Ureter (tissue), 1 donor: ENCODE measurements at places on chromosomes 2 and 18.
A peak's percentile ranks its signal among the peaks of the same experiment; 100 is the strongest.

DNA sequence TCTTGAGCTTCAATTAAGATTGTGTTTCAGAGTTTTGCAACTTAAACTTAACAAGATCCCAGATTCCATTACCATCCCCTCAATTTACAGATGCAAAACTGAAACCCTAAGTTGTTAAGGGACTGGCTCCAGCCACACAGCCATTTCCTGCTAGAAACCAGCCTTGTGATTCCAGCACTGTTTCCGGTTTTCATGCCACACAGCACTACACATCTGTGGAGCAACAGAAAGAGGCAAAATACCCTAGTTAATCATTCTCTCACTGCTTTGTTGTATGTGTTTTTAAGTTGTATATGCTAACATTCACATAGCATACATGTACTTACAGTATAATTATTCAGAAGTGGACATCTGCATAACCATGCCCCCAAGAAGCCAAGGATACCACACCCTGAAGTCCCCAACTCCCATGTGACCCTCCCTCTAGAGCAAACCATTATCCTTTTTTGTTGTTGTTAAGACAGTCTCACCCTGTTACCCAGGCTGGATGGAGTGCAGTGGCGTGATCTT, 87.4 kb downstream of the MYO5B start:
- no peak for DNase-seq

GRCh38 chr18:49238433-49239042, 221.9 kb downstream of the DYM start:
- no peak for DNase-seq

GRCh38 chr2:209368914-209369313, 54.9 kb upstream of the MAP2 start:
- DNase-seq, result peak; percentile 81

GRCh38 chr2:2577407-2577831, 246.3 kb upstream of the MYT1L start:
- no peak for DNase-seq

DNA sequence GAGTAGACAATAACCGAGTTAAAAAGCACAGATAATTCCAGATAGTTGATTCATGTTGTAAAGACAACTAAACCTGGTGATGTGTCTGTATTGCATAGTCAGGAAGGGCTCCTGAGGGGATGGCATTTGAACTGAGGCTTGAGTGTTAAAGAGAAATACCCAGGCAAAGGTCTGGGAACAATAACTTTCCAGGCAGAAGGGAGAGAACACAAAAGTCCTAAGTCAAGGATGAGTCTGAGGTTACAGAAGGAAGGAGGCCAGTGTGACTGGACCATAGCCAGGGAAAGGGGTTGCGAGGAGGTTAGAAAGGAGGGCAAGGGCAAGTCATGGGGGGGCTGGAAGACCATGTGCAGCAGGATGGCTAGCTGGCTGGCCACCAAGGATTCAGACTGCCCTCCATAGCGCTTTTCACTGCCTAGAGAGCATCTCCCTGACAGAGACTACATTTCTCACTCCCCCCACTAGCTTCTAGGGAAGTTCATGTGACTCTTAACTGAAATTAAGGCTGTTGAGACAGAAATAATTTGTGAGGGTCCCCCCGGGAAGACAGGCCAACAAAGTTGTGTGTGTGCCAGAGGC, 135.5 kb upstream of the CREB1 start:
- DNase-seq, result no peak

GRCh38 chr2:70523996-70524965, 29.3 kb downstream of the TGFA start:
- peak; percentile 86 for DNase-seq

- DNase-seq, result no peak
Observed at GRCh38 chr2:21793461-21793860, 669.7 kb downstream of the TDRD15 start.

GRCh38 chr2:19465978-19466377, 107.6 kb upstream of the OSR1 start:
- no peak for DNase-seq

DNA sequence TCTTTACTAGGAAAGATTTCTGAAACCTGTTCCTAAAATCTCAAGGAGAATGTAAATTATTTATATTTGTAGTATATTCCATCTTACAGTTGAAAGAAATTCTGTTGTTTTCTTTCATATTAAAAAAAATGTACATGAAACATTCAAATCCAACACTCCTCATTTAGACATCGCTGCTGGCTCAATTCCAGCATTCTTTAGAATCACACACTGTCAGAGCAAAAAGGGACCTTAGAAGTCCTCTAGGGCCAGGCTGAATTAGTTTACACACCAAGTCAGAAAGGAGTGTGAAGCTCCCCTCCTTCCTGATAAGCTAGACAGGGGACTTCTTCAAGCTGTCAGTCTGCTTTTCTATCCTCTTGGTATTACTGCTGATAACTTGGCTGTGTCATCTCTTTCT, 158.6 kb upstream of the LTBP1 start:
- no peak for DNase-seq

- DNase-seq, result no peak
Observed at GRCh38 chr18:26480897-26481795, 67.2 kb downstream of the KCTD1 start.
